LNCaP clone FGC (cell line): ENCODE measurements at places on chromosomes 7 and 10.

GRCh38 chr7:67754651-67755050 is 758.0 kb downstream of the TYW1 start:
- DNase-seq: no peak

GRCh38 chr7:18320971-18321567 is 174.5 kb upstream of the HDAC9 start:
- DNase-seq: peak; percentile 38

DNA sequence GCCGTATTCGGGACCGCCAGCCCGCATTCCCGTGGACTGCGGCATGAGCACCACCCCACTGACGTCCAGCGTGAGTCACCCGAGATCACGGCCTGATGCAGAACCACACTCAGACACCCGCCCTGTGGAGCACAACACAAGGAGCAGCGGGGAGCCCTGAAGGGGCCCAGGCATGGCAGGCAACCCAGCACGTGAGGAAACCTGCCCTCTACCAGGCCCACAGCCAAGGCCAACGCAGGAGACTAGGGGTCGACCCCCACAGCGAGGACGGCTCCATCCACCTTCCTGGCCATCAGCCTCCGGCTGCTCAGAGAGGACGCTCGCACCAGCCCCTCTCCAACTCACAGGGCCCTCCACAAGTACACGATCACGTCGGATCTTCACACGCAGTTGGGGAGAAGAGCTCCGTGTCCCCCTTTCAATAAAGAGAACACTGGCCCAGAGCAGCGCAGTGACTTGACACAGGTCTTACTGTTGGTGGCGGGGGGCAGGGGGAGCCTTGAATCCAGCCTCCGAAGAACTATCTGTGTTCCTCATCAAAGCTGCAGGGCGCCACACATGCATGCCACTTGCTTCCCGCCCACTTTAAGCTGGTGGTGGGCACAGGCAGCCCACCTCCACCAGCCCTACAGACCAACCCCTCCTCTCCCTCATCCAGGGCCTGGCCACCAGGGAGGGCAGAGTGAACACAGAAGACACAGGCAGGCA is 22.0 kb downstream of the MAD1L1 start:
- DNase-seq: no peak

GRCh38 chr10:71748671-71749191 is 24.6 kb downstream of the VSIR start:
- no peak for DNase-seq

GRCh38 chr10:68271196-68271882 is 39.4 kb upstream of the ATOH7 start:
- DNase-seq: no peak

DNA sequence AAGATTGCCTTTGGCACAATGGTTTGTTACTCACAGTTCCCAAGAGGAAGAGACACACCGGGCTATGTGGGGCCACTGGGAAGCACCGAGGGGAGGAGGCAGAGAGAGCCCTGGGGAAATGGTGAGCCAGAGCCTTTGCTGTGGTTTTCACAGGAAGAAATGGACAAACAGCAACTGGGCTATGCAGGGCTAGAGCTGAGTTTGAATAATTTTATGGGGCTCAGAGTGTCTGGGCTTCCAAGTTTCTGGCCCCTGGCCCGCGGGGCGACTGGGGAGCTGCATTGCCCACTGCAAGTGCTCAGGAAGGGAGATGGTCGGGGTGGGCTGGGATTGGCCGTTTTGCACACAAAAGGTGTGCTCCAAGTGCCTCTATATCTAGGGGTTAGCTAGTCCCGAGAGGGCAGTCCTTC is 92.6 kb downstream of the CHST15 start:
- DNase-seq: no peak

DNA sequence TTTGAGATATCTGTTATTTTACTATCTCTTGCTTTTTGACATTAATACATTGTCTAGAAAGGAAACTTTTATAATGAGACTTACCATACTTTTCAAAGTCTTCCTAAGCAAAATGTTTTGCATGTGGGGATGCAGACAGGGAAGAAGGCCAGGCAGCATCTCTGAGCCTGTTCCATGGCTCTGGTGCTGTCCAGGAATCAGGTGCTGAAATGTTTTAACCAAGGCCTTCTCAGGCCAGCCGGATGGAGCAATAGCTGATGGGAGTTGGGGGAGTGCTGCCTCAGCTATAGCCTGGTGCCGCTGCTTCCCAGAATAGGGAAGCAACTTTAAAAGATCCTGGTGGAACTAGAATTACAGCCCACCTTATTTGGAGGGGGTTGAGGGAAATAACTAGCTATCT is 38.5 kb downstream of the CRTAC1 start:
- DNase-seq: no peak

GRCh38 chr7:105559926-105560325 is 21.4 kb downstream of the EFCAB10 start:
- DNase-seq: no peak

GRCh38 chr10:7027913-7028808 is 382.7 kb downstream of the SFMBT2 start:
- DNase-seq: no peak

DNA sequence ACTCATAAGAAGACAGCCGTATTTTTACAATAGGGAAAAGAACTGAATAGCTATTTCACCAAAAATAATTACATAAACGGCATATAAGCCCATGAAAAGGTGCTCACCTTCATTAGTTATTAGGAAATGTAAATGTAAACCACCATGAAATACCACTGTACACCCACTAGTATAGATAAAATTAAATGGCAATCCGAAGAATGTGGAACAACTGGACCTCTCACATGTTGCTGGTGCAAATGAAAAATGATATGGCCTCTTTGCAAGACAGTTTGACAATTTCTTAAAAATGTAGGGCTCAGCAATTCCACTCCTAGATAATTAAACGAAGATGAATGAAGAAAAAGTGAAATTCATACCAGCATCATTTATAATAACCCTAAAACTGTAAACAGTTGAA is 91.8 kb downstream of the MAPK8 start:
- DNase-seq: no peak

- DNase-seq: no peak
Observed at GRCh38 chr7:25527665-25528170, 299.4 kb upstream of the NPVF start.

DNA sequence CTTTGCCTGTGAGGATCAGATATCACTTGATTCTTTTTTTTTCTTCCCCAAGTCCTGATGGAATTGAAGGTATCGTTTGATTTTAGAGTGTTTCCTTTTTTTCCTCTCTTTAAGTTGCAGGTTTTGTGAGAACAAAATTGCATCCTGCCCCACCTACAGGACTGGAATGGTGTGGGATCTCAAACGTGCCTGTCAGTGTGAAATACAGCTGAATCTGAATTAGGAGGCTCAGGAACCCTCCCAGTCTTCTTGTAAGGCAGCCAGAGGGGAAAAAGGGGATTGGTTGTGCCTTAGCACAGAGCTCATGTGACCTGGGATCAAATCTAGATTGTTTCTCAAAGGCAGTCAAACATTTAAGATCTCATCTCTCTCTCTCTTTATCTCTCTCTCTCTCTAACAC is 32.7 kb upstream of the KLHL7 start:
- DNase-seq: no peak

- DNase-seq: no peak
Observed at GRCh38 chr10:101140084-101140949, 9.2 kb downstream of the TLX1 start.

DNA sequence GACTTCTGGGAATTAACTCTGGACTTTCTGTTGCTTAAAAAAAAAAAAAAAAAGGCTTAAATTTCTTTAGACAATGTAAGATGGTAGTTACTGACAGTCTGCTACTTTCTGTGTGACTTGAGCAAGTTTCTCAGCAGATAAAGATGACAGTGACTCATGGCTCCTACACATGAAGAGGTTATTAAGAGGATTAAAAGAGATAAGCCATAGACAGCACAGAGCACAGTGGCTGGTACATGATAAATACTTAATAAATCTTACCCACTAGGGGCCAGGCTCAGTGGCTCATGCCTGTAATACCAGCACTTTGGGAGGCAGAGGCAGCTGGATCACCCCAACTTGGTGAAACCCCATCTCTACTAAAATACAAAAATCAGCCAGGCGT is 174.8 kb downstream of the JAZF1 start:
- no peak for DNase-seq

- DNase-seq: no peak
Observed at GRCh38 chr7:76372984-76373833, 14.4 kb upstream of the YWHAG start.

DNA sequence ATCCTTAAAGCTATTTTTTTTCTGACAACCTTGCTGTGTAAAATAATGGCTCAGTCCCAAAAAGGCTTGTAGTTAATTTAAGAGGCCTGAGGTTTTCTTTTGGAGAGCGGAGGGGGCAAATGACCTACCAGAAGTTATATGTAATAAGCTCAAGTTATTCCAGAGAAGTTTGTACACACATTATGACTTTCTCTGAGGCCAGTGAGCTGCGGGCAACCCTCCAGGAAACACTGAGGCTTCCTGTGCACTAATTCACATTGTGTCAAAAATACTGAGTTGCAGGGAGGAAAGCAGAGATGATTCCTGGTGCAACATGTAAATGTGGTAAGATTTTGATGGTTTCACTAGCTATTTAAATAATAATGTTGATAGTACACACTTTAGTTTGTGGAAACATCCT is 188.6 kb downstream of the DIP2C start:
- DNase-seq: no peak

GRCh38 chr7:2638224-2638991 is 6.6 kb downstream of the TTYH3 start:
- DNase-seq: no peak

- DNase-seq: no peak
Observed at GRCh38 chr10:48594803-48595538, 9.9 kb downstream of the ARHGAP22 start.

- DNase-seq: no peak
Observed at GRCh38 chr7:1227814-1228544, 4.7 kb upstream of the UNCX start.

DNA sequence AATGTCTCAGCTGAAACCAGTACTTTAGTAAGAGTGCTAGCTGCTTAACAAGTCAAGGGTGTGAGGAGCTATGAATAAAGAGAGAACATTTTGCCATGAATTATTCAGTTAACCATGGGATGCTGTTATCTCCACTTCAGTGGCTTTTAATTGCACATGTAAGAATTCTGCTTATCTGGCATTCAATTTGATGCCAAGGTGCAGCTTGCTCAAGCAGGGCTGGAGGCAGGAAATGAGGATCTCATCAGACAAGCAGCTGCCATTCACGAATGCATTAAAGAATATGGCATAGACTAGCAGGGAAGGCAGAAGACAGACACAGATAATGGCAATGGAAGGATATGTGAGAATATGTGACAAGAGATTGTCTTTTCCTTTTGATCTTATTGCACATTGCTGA is 697.8 kb downstream of the NRG3 start:
- no peak for DNase-seq

DNA sequence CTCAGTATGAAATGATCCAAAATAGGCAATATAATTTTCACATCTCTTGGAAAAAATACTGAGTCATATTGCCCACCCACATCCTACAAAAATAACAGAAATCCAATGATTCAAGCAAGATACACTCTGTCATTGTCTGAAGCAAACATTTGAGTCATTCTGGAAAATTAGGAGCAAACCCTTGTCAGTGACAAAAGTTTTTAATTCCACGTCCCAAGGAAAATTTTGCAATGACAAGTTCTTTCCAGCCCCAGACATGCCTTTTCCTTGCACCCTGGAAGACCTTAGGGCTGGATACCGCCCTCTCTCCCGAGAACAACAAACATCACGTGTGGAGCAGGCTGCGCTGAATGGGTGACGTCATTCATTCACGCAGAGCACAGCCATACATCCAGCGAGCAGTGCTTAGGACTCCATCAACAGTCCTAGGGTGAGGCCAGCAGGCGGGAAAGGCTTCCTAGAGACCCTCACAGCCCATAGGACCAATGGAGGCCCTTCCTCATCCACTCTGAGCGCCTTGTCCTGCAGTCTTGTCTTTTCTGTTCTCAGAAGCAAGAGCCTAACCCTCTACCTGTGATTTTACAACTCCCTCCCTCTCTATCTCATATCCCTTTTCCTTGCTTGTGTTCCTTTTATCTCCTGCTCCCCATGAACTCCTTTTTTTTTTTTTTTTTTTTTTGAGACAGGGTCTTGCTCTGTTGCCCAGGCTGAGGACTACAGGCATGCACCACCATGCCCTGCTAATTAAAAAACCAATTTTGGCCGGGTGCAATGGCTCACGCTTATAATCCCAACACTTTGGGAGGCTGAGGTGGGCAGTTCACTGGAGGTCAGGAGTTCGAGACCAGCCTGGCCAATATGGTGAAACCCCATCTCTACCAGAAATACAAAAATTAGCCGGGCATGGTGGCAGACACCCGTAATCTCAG is 23.5 kb upstream of the KDM7A start:
- no peak for DNase-seq

- peak; percentile 22 for DNase-seq
Observed at GRCh38 chr7:130943336-130943901, 209.4 kb upstream of the KLF14 start.

DNA sequence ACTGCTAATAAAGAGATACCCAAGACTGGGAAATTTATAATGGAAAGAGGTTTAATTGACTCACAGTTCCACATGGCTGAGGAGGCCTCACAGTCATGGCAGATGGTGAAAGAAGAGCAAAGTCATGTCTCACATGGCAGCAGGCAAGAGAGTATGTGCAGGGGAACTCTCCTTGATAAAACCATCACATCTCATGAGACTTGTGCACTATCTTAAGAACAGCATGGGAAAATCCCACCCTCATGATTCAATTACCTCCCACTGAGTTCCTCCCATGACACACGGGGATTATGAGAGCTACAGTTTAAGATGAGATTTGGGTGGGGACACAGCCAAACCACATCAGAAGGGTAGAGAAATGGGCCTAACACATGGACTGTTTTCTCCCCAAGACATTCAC is 156.3 kb downstream of the CCDC71L start:
- DNase-seq: no peak

- DNase-seq: no peak
Observed at GRCh38 chr10:129601737-129602136, 134.7 kb downstream of the MGMT start.

- DNase-seq: no peak
Observed at GRCh38 chr10:110415809-110416208, 81.9 kb upstream of the DUSP5 start.

- DNase-seq: no peak
Observed at GRCh38 chr7:113094517-113095249, 8.1 kb upstream of the GPR85 start.

DNA sequence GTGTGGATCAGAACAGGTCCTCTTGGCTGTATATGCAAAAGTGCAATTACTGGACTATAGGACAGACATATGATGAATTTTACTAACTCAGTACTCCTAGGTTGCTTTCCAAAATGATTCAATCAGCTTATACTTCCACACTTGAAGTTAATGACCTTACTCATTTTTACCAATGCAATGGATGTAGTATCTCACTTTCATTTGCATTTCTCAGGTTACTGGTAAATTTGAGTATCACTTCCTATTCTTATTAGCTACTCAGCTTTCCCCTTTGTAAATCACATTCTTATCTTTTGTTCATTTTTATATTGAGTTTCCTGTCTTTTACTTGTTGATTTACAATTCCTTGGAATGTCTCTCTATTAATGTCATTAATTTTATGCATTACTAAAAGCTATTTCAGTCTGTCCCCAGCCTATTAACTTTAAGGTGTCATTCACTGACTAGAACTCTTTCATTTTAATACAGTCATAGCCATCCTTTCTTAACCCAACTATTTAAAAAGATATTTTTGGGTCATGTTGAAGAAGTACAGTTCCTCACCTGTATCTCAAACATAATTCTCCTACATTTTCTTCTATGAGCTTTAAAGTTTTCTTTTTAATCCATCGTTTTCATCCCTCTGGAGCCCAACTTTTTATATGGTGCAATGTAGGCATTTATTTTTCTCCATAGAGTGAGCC is 88.6 kb downstream of the VIM start:
- DNase-seq: no peak
